ENCODE measurements at places on chromosomes 16 and 17.

DNA sequence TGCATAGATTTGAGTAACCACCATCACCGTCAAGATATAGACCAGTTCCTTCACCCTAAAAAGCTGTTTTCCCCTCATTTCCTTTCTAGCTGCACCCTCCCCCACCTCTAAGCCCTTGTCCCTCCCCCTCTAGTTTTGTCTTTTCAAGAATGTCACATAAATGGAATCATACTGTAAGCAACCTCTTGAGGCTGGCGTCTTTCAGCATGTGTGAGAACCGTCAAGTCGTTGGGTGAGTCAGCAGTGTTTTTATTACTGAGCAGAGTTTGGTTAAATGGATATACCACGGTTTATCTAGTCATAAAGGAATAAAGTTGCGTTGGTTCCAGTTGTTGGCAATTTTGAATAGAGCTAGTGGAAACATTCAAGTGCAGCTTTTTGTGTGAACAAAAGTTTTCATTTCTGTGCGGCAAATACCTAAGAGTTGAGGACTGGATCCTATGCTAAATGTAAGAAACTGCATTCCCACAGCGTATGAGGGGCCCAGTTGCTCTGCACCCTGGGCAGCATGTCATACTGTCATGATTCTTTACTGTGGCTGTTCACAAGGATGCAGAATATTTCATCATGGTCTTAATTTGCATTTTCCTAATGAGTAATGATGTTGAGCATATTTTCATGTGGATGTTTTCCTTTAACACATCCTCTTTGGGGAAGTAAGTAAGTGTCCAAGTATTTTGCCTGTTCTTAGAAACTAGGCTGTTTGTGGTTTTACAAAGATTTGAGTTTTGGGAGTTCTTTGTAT lies 264.3 kb downstream of the CPPED1 start:
- DNase-seq: peak; percentile 82

- no peak for DNase-seq
These were observed 158.7 kb downstream of the KATNIP start for GRCh38 chr16:27708651-27709050.

DNA sequence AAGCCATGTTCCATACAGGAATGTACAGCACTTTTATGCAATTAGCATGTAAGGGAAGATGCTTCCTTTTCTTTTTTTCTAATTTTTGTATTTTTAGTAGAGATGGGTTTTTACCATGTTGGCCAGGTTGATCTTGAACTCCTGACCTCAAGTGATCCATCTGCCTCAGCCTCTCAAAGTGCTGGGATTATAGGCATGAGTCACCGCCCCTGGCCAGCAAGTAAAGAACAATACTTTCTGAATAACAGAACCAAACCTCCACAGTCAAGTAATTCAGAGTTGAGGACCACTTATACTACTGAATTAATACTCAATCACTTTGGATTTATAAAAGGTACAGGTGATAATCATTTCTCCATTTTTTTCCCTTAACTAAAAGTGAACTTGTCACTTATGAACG lies 13.0 kb downstream of the C16orf87 start:
- DNase-seq: no peak

DNA sequence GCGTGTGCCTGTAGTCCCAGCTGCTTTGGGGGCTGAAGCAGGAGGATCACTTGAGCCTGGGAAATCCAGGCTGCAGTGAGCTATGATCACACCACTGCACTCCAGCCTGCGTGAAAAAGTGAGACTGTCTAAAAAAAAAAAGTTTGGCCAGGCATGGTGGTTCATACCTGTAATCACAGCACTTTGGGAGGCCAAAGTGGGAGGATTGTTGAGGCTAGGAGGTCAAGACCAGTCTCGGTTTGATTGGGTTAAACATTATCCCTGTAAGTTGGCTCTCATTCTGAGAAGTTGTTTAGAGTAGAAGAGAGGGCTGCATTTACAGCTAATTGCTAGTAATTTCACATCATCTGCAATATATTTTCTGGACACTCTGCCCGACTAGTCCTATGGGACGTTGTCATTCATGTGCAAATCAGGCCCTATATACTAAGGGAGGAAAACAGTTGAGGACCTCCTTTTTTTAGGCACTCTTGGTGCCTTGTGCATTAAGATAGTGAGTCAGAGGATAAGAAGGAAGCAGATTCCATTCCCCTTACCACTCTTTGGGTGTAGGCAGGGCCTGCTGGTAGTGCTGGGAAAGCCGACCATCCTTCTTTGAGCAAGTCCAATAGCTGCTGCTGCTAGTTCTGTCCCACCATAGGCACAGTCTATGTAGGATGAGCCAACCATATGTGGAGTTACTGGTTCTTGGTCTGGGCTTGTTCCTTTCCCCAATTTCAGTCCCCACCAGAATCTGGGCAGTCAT lies 18.7 kb downstream of the HMOX2 start:
- peak; percentile 86 for DNase-seq

DNA sequence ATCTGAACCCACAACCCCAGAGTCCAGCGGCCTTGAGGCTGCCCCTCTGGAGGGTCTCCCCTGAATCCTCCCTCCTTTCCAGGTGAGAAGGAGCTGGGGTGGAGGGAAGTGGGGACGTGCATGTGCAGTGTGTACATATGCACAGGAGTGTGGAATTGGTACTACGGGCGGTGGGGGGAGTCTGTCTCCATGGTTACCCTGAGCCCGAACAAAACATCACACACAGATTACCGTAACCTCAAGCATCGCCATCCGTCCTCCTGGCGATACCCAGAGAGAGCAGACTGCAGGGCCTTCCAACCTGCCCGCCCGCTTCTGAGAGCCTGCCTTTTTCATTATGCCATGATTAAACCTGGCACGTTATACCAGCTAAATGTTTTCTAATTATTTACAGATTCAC lies 25.1 kb downstream of the GSG1L start:
- no peak for DNase-seq

GRCh38 chr16:12087901-12088421 lies 111.4 kb downstream of the SNX29 start:
- no peak for DNase-seq

- DNase-seq: no peak
These were observed 20.5 kb downstream of the USP7 start for GRCh38 chr16:8943001-8943763.

GRCh38 chr16:13702614-13703013 lies 217.3 kb upstream of the ERCC4 start:
- no peak for DNase-seq

All from fibroblast of skin of scalp (primary cell).